ENCODE measurements at places on chromosomes 16 and 17.
A peak's percentile ranks its signal among the peaks of the same experiment; 100 is the strongest.

DNA sequence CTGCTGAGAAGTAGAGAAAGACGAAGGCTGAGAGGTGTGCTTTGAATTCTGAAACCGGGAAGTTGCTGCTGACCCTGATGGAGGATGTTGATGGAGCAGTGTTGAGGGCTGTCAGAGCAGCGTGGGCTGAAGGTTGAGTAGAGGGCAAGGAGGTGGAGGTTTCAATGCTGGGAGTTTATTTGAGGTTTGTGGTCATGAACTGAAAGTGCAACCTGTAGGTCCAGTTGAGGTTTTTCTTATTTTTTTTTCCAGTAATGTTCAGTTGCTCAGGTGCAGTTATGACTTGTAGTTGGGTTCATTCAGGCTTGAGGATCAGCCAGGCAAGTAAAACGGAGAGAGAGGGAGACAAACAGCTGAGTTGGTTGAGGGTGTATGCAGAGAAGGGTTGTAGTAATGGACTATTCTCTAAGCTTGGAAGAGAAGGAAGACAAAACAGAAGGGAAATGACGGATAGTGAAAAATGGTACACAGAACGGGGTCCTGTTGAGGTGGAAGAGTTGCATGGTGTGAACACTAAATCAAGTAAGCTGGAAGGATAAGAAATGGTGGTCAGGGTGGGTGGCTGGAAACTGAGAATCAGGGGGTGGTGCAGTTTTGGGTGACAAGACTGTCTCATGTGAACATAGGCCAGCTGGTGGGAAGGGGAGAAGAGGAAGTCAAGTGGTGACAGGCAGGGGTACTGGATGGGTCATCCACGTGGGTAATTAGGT is 8.7 kb upstream of the UBE2G1 start:
- DNase-seq: peak; percentile 49

- DNase-seq: no peak
Measured at GRCh38 chr17:65198653-65199382, 61.6 kb downstream of the RGS9 start.

DNA sequence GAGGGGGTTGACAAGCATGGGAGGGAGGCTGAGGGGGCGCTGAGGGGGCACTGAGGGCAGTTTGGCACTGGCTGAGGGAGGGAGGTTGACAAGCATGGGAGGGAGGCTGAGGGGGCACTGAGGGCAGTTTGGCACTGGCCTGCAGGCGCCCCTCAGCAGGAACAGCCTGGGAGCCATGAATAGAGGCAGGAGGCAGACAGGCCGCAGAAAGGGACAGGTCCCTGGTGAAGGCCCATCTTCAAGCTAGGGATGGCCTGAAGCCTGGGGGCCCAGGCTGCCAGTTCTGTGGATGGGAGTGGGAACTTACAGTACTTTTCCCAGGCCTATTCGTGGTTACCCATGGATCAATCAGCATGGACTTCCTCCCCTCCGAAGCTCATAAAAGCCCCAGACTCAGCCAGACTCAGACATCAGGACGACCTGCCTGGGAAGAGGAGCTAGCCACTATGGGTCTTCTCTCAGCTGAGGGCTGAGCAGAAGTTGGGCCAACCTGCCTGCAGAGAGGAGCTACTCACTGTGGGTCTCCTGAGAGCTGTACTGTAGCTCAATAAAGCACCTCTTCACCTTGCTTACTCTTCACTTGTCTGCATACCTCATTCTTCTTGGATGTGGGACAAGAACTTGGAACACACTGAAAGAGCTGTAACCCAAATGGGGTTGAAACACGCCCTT is 72.8 kb upstream of the BRD7 start:
- DNase-seq: no peak

DNA sequence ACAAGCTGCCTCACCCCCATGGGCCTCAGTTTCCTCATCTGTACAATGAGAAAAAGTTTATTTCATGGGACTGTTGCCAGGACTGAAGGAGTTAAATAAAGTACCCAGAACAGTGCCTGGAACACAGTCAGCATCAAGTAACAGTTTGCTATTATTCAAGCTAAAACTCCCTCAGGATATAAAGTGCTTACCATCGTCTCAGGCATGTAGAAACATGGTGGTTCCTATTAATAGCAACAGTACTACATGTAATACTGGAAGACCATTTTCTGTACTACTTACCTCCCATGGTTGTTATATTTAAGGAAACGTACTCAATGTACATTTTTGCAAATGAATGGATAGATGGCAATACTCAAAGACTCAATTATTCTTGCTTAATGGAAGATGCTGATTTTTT is 93.4 kb downstream of the NCOR1 start:
- no peak for DNase-seq

- DNase-seq: no peak
Measured at GRCh38 chr17:46063241-46063640, 64.2 kb downstream of the STH start.

DNA sequence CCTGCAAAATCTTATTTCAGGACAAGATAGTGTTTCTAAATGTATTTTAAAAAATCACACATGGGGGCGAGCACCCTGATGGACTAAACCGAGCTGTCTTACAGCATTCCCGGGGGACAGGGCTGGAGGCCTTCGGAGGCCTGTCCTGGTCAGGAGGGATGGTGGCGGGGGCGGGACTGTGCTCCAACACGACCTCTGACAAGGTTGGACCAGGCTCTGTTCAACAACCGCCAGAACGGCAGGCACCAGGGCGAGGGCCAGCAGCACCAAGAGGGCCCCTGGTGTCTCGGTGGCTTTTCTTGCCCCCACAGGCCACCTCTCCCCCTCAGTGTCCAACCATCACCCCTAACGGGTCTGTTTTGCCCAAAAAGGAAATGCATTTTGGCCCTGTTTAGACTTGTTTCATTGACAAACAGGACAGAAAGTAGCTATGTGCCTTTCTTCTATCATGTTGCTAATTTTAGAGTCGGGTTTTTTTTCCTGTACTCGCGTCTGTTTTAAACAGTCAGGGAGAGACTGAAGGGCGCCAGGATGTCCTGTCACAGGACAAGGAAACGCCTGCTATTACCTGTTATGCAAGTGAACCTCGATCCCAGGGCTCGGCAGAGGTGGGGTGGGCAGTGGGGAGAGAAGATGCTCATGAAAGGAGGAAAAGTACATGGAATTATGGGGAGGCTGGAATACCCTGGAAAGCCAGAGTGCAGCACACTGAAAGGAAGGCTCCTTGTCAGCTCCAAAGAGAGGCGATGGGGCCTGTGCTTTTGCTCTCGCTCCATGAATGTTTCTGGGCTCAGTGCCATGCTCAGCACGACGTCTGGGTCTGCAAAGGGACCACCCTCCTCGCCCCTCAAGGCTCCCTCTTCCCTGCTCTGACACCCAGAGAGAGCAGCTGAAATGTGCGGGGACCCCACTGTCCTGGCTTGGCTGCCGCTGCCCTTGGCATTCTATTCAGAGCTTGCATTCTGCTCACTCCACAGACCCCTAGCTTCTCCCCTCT is 11.9 kb downstream of the TMEM204 start:
- no peak for DNase-seq

DNA sequence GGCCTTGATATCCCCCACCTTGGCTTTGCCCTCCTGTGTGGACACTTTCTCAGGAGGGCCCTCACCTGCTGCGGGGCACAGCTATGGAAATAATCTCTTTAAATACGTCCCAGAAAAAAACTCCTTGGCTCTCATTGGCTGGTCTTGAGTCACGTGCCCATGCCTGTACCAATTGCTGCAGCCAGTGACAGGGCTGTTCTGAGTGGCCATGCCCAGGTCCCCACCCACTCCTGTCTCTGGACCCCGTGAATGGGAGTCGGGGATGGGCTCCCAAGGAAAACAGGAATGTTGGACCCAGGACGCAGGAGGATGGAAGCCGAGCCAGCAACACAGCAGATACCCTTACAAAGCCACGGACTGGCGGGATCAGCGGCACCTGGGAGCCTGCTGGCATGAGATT is 53.1 kb upstream of the CDR2 start:
- no peak for DNase-seq

- DNase-seq: no peak
Measured at GRCh38 chr17:17900615-17901520, 64.1 kb upstream of the SREBF1 start.

DNA sequence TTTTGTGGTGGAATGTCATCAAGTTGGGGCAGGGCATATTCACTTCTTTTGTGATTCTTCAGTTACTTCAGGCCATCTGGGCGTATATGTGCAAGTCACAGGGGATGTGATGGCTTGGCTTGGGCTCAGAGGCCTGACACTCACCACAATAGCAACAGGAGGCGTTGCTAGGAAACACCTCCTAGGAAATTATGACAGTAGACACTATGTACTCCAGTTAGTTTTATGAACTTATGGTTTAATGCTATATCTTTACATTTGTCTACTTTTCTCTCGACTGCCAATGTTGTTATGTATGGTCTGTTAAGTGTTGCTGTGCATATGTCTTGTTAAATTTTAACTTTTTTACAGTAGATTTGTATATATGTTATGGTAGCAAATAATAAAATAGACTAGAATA is 788.7 kb upstream of the GOT2 start:
- DNase-seq: no peak

- no peak for DNase-seq
Measured at GRCh38 chr16:5442054-5442453, 344.5 kb upstream of the EEF2KMT start.
